ENCODE measurements at places on chromosomes 5 and 9.

DNA sequence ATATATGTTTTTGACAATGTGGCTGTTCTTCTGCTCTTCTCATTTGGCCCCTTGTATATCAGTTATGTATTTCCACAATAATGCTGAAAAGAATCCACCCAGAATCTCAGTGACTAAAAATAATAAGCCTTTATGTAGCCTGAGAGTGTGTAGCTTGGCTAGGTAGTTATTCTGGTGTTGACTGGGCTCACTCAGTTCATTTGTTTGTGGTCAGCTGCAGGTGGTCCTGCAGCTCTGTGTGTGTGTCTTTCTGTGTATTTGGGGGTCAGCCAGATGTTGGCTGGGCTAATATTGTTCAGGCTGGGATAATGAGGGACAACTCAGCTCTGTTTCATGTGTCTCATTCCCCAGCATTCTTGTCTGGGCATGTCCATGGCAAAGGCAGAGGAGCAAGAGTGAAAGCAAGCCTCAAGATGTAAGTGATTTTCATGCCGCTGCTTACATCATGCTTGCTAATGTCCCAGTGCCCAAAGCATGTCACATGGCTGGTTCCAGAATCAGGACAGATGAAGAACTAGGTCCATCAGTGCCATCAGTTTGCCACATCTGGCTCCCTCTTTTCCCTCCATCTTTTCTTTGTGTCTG, 162.8 kb downstream of the KCTD16 start:
- DNase-seq: no peak

GRCh38 chr5:132180134-132180745, 47.4 kb downstream of the P4HA2 start:
- DNase-seq: peak; percentile 78

- peak; percentile 29 for DNase-seq
Measured at GRCh38 chr9:27785714-27786100, 212.4 kb upstream of the C9orf72 start.

GRCh38 chr5:2592766-2593165, 158.7 kb downstream of the IRX2 start:
- DNase-seq: no peak

DNA sequence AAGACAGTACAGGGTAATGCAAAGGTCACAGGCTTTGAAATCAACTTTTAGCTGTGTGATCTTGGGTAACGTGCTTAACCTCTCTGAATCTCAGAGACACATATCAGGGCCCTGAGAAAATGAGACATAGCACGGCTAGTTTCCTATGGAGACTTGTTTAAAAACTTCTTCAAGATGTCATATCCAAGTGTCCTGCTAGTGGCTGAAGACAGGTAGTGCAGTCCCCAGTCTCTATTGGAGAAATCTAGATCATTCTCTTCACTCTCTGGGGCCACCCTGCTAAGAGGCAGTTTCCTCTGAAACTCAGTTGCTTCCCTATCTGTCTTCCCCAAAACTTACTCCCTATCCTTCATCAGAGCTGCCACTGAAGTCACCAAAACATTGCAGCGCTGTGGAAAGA, 30.3 kb upstream of the GRXCR2 start:
- no peak for DNase-seq

- peak; percentile 8 for DNase-seq
Measured at GRCh38 chr5:112977440-112977861, 853 bp downstream of the DCP2 start.

GRCh38 chr5:135596157-135596763, 17.5 kb upstream of the CXCL14 start:
- no peak for DNase-seq

GRCh38 chr5:84445049-84445685, 60.5 kb upstream of the EDIL3 start:
- DNase-seq: peak; percentile 23

- DNase-seq: no peak
Measured at GRCh38 chr9:125436613-125437443, 175.2 kb downstream of the GAPVD1 start.

GRCh38 chr9:36249189-36249588, 9.1 kb downstream of the GNE start:
- DNase-seq: no peak

DNA sequence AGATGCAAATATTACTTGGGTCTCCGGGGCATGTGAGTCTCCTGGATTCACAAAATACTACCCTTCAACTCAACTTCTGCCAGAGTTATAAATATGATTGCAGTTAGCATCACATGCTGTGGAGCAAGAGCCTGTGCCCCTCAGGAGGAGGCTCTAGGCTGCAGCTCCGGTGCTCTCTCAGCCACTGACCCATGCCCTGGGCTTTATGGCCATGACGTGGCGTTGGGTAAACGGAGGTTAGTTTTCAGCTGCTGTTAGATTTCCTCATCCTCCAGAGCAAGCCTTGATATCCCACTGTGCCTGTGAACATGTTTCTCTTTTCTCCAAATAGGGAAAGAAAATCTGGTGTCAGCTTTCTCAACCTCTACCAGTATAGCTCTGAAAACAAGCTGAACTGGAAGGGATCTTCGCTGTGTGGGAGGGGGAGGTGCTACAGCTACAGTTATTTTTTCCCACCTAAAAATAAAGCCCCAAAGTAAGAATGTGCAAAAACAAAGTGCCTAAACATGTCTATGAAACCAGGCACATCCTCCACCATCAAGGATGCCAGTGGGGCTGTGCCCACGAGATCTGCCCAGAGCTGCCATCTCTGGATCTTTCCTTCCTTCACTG, 124.4 kb upstream of the GPR151 start:
- DNase-seq: no peak

GRCh38 chr5:159902444-159903121, 13.7 kb upstream of the ADRA1B start:
- peak; percentile 68 for DNase-seq

- DNase-seq: no peak
Measured at GRCh38 chr5:68382640-68383039, 167.1 kb downstream of the PIK3R1 start.

- no peak for DNase-seq
Measured at GRCh38 chr9:29322240-29322639, 1749.0 kb upstream of the C9orf72 start.

DNA sequence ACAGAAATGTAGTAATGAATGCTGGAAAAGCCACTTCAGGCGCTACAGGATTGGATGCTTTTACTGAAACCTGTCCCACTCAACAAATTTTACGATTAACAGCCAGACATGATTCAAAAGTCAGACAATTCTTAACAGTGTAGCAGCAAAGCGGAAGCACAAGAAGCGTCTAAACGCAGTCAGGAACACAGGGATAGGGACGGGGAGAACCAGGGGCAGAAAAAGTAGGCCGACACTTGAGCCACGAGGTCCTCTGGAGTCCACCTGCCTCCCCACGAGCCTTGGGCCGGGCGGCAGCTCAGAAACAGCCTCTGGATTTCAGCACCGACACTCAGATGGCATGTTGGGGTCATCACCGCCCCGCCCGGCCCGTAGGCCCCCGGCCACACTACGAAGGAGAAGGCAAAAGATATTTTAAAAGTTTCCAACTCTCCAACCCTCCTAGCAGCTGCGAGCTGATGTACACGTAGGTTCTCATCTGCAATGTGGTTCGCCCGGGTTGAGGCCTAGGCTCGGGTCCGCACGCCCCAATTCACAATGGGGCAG, 615 bp downstream of the RACK1 start:
- DNase-seq: no peak

DNA sequence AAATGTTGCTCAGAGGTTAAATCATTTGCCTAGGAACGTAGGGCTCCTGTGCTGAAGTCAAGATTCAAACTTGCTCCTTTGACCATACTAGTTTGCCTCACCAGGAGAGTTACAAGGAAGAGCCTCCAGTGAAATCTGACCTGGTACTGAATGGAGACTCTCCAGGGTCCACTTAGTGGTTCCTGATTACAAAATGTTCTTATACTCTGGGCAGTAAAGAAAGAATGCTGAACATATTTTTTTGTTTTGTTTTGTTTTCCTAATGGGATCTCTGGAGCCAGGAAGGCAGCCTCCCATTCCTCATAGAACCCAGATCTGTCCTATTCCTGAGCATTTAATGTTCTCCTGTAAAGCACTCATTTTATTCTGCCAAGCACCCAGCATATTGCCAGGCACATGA, 256.5 kb upstream of the CLINT1 start:
- peak; percentile 41 for DNase-seq

DNA sequence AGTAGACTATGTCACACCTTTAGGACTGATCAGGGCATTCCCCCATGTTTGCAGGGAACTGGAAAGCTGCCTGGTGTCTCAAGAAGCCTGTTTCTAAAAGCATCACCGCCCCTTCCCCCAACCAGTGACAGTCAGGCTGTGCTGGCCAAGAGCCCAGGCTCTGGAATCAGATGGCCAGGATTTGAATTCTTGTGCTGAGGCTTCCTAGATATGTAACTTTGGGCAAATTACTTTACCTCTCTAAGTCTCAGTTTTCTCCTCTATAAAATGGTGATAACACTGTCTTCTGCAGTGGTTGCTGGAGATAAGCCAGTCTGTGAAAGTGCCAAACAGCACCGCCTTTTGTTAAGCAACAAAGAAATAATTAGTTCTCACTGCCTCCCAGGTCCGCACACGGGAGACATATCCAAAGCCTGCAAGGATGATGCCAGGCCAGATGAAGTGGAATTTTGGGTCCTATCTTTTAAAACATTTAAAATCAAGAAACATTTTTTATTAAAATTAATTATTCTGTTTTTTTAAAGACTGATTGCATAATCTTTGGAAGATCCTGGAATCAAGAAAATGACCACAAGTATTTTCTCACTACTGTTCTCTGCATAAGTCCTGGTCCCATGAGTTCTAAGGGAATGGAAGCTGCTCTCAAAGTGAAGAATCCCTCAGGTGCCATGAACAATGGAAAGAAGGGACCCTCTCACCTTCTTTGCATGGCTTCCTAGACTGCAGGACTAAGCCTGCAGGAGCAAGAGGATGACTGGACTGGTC, 13.9 kb downstream of the SLC31A2 start:
- peak; percentile 66 for DNase-seq

DNA sequence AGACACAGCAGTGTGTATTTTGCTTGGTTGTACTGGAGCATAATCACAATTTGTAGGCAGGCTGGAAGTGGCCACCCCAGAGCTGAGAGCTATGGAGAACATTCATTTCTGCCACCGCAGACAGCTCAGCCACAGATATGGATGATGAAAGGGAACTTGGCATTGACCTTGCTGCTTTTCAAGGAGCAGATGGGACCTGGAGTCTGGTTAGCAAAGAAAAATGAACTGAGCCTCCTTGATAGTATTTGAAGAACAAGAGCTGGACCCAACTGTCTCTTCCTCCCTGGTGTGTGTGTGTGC, 395.2 kb upstream of the ZNF462 start:
- DNase-seq: peak; percentile 74

DNA sequence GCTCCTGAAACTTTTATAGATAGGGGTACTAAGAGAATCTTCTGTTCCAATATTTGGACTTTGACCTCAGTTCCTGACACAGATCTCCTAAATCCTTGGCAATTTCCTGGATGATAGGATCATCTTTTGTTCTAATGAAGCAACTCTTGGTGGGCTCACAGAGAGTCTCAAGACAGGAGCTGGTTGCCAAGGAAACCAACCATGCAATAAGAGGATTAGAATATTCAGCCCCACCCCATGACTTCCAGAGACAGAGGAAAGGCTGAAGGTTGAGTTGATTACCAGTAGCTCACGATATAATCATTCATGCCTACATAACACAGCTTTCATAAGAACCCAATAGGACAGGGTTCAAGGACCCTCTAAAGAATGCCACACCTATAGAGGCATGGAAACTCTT, 2050.2 kb upstream of the CDH6 start:
- DNase-seq: no peak

- DNase-seq: peak; percentile 41
Measured at GRCh38 chr5:14298126-14298847, 155.1 kb downstream of the TRIO start.

DNA sequence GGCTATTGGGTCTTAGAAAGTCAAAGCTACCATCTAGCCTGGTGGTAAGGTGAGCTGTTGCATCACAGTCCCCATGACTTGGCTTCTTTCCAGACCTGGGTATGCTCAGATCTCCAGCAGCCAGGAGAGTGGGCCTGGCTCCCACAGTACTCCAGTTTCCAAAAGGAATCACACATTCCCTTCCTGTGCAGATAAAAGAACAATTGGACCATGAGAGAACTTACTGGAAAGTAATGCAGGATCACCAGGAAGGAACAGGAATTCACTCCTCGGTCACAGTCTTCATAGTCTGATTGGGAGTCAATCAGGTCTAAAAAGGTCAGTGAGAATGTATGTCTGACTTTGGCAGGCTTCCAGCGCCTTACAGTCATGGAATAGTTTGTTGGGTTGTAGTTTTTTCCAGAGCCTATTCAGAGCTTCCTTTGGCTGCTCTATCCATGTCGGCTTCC, 47.8 kb upstream of the CD180 start:
- peak; percentile 48 for DNase-seq

- DNase-seq: no peak
Measured at GRCh38 chr5:168583742-168584482, 4.7 kb upstream of the PANK3 start.

DNA sequence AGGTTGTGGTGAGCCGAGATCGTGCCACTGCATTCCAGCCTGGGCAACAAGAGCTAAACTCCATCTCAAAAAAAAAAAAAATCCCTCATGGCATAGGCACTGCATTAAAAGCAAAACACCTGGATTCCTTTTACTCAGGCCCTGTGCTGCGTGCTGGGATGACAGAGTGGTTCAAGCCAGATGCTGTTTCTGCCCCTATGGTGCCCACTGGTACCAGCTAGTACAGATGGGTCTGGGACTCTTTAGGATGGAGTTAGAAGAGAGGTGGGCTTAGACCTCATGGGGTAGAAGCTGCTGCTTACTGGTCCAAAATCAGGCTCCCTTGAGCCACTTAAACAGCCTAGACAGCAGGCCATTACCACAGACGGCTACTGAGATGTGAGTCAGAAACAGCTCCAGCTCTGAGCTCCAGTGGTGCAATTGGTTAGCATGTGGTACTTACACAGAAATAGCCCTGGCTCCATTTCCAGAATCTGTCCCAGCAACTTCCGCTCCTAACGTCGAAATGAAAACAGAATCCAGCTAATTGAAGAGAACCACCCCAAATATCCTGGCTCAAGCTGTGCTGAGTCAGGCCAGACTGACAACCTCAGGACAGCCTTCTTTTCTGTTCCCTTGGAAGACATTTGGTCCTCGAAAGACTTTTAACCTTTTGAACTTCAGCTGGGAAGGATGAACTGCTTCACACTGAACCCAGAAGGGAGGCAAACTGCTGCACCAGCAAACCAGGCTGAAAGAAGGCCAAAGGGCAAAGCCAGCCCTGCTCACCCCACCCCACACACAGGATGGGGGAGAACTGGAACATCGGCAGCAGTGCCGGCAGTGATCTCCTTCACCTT, 15.5 kb downstream of the C5orf15 start:
- DNase-seq: peak; percentile 89
